Right hindlimb (tissue), 1 donor: ENCODE measurements at places on chromosomes 5 and 9.

- no peak for DNase-seq
These were observed 2.1 kb upstream of the ANXA2R start for GRCh38 chr5:43042176-43042625.

- DNase-seq = no peak
These were observed 135.5 kb downstream of the BNC2 start for GRCh38 chr9:16735001-16735400.

- no peak for DNase-seq
These were observed 391.1 kb downstream of the TMEM161B start for GRCh38 chr5:87877495-87877894.

GRCh38 chr9:2810420-2811075, 33.3 kb downstream of the PUM3 start:
- no peak for DNase-seq
